ENCODE measurements at places on chromosomes 1 and 21.

DNA sequence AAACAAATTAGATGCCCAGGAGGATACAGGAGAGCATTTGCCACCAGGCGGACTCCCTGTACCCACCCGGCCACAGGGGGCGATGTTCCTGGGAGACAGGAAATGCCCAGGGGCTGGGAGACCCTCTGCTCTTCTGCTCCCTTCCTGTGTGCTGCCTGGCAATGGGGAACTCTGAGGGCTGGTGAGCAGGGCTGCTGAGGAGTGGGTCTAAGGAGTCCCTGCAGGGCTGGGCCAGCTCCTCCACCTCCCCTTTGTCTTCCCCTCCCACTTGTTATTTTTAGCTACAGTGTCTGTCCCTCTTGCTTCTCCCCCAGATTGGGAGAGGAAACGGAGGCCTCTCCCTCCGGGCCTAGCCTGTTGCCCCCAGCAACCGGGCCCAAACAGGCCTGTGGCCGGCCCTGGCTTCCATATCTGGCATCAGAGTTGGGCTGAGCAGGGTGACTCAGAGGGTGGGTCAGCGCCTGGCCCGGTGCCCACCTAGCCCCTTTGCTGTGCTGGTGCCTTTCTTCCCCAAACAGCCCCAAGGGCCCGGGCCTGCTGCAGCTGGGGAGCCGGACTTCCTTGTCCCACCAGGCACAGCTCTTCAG, 11.6 kb downstream of the LMNA start:
- DNase-seq, result peak; percentile 97

DNA sequence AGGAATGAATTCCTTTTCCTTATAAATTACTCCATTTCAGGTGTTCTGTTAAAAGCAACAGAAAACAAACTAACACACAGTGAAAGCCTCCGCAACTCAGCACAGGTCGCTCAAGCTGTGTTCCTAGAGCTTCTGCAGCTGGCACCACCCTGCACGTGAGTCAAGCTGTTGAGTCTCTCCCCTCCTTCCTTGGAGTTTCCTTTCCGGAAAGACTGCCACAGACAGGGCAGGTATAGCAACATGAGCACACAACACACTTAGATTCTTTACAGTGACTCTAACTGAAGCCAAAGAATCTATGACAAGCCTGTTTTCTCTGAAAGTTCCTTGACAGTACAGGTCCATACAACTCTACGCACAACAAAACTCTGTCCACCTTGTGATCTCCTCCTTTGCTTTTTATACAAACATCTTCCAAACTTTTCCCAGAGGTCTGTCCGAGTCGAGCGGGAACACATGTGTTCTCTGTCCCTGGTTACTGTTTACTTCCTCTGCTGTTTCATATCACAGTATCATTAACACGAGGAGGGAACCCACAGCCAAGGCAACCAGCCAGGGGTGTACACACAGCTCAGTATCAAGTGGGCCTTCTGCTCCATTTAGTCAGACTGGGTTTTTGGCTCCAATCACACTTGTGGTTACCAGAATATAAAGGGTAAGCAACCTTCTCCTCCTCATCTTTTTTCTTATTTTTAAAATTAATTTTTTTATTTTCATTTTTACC, 38.7 kb upstream of the DESI2 start:
- DNase-seq, result no peak

DNA sequence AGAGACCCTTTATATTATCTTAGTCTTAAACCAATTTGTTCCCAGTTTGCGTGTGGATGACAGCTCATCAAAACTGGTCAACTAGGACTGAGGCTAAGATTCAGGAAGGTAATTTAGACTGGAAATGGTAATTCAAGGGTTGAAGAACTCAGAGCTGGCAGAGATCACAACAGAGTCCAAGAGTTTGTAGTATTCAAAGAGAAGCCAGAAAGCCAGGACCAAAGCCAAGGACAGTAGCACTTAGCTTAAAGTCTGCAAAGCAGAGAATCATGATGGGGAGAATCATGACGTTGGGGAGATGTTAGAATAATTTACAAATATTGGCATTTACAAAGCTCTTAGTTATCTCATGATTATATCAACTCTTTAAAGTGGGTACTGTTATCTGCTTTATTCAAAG, 32.6 kb downstream of the RNF11 start:
- DNase-seq, result no peak

GRCh38 chr21:25890001-25890400, 155.2 kb downstream of the GABPA start:
- no peak for DNase-seq

DNA sequence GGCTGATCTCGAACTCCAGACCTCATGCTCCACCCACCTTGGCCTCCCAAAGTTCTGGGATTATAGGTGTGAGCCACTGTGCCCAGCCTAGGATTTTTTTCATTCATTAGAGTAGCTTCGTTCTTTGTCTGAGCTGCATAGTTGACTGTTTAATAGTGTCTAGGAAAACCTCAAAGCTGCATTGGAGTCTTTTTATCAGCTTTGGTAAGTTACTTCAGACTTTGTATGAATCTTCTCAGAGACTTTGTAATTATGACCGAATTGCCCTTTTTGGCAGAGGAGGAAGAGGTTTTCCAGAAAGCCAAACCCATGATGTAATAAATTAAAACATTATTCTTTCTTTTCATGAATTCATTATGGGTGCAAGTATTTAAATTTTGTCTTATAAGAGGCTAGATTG, 5.1 kb downstream of the DNAJB4 start:
- no peak for DNase-seq

DNA sequence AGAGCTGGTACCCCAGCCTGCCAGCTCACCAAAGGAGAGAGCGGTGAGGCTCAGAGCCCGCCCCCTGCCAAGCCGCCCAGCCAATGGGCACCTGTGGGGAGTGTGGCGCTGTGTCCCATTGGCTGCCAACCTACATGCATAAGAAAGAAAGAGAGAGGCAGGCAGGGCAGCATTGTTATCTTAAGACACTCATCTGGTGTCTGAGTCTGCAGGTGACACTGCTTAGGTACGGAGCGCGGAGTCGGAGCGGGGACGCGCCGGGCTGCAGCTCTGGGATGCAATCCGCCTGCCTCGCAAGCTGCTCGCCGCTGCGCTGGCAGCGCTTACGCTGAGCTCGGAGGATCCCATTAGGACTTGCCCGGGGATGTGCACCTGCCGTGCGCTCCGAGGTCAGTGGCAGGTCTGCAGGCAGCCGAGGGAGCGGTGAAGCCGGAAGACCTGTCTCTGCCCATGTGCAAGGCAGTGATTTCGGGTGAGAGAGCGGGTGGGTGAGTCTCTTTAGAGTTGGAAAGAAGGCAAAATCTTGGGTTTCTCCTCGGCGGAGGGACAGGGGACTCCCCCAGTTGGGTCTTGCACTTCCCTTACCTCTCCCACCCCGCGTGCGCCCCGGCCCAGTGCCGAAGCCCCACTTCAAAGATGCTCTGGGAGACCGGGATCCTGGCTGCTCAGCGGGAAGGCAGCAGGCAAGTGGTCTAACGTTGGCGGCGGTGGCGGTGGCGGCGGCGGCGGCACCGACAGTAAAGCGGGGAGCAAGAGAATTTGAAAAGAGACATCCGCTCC, at the start of gene BRINP2:
Gene BRINP2, plus strand, starts transcription at position 203 of the 780 bp plus-strand sequence. CDS start 58,919 bp downstream, outside the sequence.
- DNase-seq, result no peak

- DNase-seq, result no peak
These were observed 152.6 kb downstream of the ZC3H11B start for GRCh38 chr1:219460081-219460895.

DNA sequence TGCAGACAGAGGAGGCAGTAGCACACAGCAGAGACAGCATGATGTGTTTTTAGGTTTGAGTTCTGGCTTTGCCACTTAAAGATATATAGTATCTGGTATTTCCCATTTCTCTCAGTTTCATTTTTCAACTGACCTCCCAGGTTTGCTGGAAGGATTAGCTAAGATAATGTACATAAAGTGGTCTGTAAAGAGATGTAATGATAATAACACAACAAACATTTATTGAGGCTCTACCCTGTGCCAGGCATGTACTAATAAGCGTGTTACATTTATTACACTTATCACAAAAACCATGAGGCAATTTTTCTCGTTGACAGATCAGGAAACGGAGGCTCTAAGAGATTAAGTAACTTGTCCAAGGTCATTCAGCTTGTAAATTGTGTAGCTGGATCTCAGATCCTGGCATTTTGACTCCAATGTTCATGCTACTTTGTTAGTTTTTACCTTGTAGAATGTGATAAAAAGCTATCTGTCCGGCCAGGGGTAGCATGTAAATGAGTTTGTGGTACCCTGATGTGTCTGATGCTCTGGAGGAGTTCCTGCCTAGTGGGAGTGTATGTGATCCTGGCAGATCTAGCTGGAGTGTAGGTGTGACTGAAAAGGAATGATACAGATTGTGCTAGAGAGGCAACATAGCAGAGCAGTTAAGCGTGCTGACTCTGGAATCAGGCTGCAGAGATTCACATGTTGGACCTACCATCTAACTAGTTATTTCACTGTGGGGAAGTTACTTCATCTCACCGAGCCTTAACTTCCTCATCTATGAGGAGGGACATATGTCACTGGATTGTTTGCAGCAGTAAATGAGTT, 146.6 kb downstream of the VPS13D start:
- DNase-seq, result no peak

DNA sequence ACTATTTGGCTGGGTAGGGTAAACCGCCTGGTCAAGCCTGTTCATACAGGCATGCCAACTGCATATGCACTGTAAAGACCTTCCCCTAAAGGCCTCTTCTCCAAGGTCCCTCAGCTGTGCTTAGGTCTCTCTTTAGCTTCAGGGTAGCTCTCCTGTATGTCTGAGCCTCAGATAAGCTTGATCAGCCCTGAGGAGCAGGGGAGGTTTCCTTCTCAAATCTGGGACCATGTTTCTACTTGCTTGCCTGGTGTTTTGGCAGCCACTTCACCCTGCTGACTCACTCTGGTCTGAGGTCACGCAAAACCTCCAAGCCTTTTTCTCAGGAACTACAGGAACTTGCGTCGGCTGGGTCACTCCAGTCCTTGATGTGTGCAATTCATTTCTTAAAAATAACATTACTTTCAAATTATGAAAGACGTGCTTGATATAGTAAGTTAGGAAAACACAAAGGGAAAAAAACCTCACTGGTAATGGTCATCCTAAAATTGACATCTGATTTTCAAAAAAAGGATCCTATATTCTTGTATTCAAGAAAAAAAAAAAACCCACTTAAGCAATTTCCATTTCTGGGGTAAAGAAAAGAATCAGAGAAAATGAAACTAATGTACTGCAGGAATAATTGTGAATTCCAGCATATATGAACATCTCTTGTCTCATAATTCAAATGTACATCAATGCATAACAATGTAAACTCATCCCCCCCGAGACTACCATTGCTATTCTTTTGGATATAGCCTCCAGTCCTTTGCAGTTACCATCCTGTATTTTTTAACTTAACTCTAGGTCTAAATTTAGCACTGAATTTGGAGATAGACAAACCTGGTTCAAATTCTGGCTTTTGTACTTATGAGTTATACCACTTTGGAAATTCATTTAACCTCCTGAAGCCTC, 24.8 kb upstream of the RNF19B start:
- DNase-seq, result peak; percentile 88

DNA sequence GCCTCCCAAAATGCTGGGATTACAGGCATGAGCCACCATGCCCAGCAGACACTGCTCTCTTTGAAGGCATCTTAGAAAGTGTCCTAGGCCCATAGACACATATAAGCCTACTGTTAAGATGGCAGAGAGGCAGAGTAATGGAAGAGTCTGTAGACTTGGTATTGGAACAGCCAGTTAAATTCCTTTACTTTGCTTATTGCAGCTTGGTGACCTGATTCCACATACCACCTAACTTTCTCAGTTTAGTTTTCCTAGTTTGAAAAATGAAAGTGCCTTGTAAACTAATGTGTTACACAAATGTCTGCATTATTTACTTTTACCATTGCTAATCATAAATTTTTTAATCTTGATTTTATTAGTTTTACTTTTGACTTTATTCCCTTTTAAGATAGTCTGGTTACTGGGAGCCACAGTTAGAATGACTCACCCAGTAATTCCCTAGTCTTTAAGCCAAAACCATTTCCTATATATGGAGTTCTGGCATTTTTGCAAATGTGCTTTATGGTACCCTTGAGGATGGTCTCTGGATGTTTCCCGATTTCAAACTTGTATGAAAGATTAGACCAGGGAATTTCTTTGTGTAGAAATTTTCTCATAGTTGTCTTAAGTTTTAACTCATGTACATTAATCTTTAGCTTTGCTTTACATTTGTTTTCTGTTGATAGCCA, 6.4 kb downstream of the SMAP2 start:
- DNase-seq, result no peak

- DNase-seq, result no peak
These were observed 28.2 kb downstream of the RUNX1 start for GRCh38 chr21:35020902-35021301.

- no peak for DNase-seq
These were observed 51.7 kb downstream of the STUM start for GRCh38 chr1:226600254-226600653.

DNA sequence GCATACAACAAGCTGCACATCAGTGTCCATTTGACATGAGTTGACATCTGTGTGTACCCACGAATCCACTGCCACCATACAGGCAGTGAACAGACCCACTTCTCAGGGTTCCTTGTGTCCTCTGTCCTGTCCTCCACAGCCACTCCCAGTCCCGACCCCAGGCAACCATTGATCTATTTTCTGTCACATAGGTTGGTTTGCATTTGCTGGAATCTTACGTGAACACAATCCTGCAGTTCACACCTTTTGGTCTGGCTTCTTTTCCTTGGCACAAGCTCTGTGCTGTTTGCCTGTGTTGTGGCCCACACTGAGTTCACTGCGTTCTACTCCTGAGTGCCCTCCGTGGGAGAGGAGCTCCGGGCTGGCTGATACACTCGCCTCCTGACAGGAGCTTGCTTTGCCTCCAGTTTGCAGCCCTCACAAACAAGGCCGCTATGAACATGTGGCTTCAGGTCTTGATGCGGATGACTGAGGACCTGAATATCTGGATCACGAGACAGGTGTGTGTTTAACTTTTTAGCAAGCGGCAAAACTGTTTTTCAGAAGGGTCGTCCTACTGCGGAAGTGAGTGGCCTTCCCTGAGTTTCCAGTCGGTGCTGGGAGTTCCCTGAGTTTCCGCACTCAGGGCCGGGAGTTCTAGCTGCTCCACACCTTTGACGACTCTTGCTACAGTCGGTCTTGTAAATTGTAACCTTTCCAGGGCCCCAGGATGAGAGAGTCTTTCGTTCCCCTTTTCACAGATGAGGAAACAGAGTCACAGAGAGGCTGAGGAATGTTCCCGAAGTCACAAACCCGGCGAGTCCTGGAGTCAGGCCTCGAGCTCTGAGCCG, 13.0 kb upstream of the COL18A1 start:
- no peak for DNase-seq

DNA sequence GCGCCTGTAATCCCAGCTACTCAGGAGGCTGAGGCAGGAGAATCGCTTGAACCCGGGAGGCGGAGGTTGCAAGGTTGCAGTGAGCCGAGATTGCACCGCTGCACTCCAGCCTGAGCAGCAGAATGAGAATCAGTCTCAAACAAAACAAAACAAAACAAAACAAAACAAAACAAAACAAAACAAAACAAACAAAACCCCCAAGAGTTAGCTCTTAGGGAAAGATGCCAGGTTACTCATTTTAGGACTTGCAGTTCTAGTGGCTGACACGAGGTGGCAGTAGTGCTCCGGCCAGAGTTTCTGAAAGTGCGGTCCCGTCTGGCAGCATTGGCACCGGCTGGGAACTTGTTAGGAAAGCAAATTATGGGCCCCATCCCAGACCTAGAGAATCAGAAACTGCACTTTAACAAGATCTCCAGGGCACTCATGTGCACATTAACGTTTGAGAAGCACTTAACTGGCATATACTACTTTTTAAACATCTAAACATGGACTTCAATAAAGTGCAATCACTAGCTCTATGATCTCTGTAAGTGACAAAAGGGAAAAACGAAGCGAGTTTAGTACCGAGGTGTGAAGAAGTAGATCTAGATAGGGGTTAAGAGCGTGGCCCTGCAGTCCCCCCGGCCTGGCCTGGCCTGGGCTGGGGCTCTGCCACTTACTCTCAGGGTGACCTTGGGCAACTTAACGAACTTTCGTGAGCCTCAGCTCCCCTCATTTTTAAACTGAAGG, 41.9 kb upstream of the TNFRSF1B start:
- no peak for DNase-seq

- no peak for DNase-seq
These were observed 51.8 kb downstream of the KCNJ15 start for GRCh38 chr21:38308532-38309119.
